Ascending aorta (tissue), 2 donors: ENCODE measurements at places on chromosomes 5 and 9.
A peak's percentile ranks its signal among the peaks of the same experiment; 100 is the strongest.

DNA sequence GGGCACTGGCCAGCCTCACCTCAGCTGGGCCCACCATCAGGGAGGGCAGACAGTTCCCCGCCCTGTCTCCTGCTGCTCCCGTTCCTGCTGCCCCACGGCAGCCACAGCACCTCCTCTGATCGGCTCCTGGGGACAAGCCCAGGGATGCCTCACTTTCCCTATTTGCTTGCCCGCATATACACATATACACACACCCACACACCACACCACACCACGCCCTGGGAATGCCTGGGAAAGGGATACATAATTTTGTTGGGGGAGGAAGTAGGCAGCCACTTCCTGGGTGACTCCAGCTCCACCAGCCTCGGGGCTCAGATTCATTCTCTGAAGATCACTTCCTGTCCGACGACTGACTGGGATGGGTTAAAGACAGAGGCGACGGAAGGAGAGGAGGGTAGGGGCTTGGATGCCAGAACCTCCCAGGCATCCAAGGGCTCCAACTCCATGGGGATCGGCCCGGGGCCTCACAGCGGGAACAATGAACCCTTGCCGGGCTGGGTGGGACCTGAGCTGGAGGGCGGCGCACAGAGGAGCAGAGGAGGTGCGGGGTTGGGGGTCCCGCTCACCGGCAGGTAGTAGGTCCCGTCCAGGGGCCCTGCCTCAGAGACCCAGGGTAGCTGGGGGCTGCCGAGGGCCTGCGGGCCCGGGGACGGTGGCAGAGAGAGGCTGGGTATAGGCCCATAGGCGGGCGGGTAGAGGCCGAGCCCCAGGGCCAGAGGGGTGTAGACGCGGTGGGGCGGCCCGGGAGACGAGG, 2.0 kb upstream of the MZB1 start:
- DNase-seq, result no peak

DNA sequence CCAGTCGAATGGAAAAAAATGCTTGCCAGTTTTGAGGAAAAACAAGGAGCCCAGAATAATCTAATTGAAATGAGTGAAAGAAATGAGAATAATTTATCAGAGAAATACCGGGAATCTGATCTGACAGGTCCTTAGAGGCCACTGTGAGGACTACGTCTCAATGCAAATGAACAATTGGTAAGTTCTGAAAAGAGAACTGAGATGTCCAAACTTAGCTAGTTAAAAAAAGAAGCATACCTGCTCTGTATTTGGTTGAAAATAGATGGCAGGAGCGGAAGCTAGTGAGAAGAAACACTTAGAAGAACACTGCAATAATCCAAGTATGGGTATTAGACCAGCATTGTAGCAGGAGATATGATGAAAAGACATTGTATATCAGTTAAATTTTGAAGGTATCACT, 161.2 kb downstream of the CDH9 start:
- no peak for DNase-seq

GRCh38 chr5:168070761-168071160, 220.7 kb upstream of the WWC1 start:
- DNase-seq, result no peak

GRCh38 chr9:121622387-121623203, 28.8 kb upstream of the DAB2IP start:
- no peak for DNase-seq

GRCh38 chr9:124258607-124259157, 933 bp downstream of the NEK6 start:
- no peak for DNase-seq

- no peak for DNase-seq
Measured at GRCh38 chr5:155270725-155271124, 257.2 kb downstream of the KIF4B start.

DNA sequence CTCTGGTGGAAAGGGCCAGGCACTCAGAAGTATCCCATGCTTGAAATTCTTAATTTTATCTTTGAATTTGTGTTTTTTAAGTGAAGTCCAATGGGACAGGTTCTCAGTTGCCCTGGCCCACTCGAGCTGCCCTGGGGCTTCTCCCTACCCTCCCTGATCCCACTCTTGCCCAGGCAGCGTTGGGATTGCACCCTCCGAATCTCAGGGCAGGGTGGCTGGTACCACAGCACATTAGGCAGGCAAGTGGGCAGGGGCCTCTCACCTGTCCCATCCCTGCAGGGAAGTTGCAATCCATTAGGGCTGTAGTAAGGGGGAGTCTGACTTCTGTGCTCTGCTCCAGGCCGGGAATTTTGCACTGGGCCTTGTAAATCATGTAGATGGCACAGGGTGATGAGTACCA, 2.7 kb downstream of the RUFY1 start:
- no peak for DNase-seq

GRCh38 chr9:112162621-112163413, 12.3 kb downstream of the SUSD1 start:
- DNase-seq, result no peak

GRCh38 chr9:104775976-104776375, 12.0 kb downstream of the NIPSNAP3B start:
- no peak for DNase-seq

DNA sequence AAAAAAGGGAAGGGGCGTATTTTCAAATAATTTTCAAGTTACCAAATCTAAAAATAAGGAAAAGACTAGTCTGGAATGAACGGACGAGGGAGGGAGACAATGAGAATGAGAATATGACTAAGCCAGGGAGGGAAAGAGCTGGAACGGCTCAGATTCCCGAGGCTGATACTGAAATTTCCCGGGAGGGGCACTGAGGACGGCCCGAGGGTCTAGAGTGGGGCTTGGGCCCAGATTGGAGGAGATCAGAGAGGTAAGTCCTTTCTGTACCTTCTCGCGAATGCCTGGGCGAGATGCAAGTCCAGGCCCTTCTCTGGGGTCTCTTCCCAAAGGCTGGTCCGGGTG, 3.4 kb upstream of the CCIN start:
- DNase-seq, result no peak

GRCh38 chr5:28313321-28313951, 1275.0 kb upstream of the CDH9 start:
- DNase-seq, result no peak

DNA sequence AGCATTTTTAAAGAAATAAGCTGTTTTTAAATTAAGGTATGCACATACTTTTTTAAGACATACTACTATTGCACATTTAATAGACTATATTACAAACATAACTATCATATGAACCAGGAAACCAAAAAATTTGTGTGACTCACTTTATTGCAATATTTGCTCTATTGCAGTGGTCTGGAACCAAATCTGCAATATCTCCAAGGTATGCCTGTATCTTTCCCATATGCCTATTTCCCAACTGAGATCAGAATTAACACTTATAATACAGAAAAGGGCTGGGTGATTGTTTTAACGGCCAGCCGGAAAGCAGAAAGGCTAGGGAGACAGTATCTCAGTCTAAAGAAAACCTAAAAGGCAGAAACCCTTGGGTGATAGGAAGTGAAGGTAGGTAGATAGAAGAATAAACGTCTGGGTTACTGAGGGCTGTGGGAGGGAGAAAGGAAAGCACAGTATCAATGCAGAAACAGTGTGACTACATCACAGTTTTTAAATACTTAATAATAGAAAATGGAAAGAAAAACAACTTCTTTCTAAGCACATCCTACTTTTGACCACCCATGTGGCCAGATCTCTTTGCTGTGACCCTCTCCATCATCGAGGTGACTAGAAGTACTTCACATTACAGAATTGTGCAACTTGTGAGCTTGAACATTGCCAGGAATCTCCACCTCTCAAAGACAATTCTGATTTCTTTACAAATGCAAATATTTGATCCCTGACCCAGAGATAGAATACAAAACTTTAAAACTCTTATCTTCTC, 126.4 kb downstream of the LPAR1 start:
- DNase-seq, result no peak

GRCh38 chr9:104941597-104941996, 13.6 kb upstream of the ABCA1 start:
- DNase-seq, result no peak

DNA sequence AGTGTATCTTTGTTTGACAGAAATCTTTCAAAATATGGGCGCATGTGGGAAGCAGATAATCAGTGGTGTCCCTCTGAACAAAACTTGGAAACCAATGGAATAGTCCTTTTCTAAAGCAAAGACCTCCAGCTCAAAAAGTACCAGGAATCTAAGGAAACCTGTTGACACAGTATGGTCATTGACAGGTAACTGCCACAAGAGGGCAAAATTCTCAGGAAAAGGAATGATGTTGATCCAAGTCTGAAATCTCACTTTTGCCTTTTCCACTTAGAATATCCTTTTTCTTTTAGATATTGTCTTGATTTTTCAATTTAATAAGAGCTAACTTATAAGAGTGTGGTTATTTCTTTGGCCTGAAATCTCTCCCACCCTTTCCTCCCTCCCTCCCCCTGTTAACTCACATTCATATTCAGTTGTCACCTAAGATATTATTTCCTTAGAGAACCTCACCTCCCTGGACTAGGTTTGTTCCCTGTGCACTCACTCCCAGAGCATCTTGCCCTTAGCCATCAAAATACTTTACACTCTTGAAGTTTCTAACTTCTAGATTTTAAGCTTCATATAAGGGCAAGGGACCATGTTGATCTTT, 59.0 kb upstream of the BARX1 start:
- no peak for DNase-seq

- DNase-seq, result no peak
Measured at GRCh38 chr5:7894439-7894838, 25.5 kb downstream of the MTRR start.

- DNase-seq, result no peak
Measured at GRCh38 chr9:109616571-109617120, 118.5 kb upstream of the PTPN3 start.

- no peak for DNase-seq
Measured at GRCh38 chr5:40098313-40098712, 581.4 kb upstream of the PTGER4 start.

GRCh38 chr5:173591056-173591514, 25.4 kb downstream of the BOD1 start:
- no peak for DNase-seq

DNA sequence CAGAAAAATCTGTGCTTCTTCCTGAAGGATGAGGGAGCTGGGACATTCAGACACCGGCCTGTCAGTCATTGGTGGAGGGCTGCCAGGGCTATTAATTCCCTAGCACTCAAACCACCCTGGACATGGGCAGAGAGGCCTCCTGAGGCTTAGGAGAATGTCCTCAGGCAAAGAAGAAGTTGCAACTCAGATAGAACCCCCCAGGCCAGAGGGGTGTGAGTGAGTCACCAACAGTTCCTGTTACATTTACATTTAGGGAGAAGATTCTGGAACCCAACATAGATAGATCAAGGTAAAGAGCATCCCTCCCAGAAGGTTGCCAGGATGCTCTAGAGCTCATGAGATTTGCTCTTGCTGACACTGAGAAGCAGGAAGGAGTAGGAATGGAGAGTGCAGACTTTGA, 29.2 kb upstream of the SYK start:
- DNase-seq, result no peak

DNA sequence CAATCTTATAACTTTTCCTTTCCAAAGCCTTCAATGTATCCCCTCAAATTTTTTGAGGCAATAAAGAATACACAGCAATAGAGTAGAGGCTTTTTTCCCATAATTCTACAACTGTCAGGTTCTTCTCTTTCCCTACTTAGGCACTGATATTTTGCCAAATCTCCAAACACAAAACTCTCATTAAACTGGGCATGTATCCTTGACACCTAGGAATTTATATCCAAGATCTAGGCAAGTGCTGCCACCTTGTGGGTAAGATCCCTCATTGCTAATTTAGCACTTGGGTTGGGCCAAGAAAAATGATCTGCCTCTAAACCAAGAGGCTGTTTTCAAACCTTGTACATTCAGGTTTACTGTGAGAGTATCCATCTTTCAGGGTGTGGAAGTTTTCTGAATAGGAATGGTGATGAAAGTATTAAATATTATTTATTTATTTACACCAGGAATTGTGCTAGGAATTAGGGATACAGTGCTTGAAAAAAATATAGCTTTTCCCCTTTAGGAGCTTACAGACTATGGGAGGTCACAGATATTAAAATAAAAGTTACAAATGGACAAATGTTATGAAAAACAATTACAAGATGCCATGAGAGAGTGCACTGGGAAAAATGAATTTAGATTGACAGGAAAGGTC, 17.6 kb downstream of the TSTD2 start:
- DNase-seq, result peak; percentile 76

GRCh38 chr9:86668488-86668887, 278.8 kb downstream of the GAS1 start:
- no peak for DNase-seq

- DNase-seq, result no peak
Measured at GRCh38 chr5:66958980-66959641, 237.5 kb downstream of the CD180 start.

- DNase-seq, result no peak
Measured at GRCh38 chr5:171997011-171997410, 9.4 kb downstream of the FBXW11 start.

- no peak for DNase-seq
Measured at GRCh38 chr9:18473652-18474279, at the start of gene ADAMTSL1. ADAMTSL1 (plus strand) TSS chr9:18474153; CDS start chr9:18474233, 80 bp downstream.
